ENCODE measurements at places on chromosomes 1 and 21.

DNA sequence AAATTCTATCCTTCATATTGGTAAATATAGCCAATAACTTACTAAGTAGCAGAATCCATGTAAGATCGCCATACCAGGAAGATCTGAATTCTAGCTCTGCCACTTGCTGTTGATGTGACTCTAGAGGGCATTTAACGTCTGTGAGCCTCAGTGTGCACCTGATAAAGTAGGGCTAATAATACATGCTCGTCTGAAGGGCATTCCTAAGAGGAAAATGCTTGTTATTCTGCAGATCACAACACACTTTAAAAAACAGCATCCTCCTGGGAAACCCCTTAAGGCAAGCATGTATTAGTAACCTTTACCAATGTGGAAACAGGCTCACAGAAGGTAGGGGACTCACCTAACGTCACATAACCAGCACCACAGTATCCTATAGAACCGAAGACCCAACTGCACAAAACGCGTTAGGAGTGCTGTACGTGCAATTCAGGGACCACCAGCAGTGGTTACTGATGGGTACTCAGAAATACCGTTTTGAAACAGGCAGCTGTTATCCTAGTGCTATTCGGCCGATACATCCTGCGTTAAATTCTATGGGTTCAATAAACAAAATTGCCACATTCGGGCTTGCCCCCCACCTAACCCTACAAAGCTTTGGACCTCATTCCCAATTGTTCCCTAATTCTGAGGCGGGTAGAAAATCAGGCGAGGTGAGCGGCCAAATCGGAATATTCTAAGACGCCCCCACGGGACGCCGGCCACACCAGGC, 758 bp downstream of the DEPDC1 start:
- DNase-seq: no peak

DNA sequence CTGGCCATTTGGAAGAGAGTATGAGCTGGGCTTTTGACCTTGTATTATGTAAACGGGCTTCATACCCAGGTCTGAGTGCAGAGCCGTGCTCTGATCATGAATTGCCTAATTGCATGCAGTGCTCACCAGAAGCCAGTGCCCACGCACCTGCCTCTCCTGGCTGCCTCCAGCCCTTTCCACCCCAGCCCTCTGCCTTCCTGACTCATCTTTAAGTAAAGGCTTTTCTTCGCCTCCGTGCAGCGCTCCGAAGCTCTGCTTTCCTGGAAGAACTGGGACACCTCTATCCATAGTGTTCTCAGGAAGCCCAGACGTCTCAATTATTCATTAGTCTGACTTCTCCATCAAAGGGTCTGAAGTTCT, 413.7 kb downstream of the PTPRU start:
- DNase-seq: no peak

- DNase-seq: no peak
These were observed 1.7 kb downstream of the BTG2 start for GRCh38 chr1:203306965-203307541.

DNA sequence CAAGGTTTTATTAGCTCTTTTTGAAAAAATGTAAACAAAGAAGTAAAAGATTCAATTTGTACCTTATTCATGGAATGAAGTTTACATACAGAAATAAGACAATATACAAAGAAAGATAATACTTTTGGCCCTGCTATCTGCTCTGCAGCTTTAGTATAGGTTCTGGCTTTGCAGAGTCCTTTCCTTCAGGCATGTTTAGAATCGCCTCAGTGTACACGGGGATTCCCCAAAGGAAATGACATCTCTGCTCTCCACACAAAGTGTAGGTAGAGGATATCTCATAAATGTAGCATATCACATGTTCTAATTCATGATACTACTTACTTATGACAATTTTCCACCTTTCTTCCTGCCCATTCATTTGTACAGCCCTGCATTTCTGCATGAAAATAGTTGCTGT, 222.6 kb upstream of the DPYD start:
- no peak for DNase-seq

- no peak for DNase-seq
These were observed 829 bp downstream of the KCNE1 start for GRCh38 chr21:34511181-34511580.

GRCh38 chr1:115158181-115158580, 68.9 kb upstream of the TSPAN2 start:
- no peak for DNase-seq

DNA sequence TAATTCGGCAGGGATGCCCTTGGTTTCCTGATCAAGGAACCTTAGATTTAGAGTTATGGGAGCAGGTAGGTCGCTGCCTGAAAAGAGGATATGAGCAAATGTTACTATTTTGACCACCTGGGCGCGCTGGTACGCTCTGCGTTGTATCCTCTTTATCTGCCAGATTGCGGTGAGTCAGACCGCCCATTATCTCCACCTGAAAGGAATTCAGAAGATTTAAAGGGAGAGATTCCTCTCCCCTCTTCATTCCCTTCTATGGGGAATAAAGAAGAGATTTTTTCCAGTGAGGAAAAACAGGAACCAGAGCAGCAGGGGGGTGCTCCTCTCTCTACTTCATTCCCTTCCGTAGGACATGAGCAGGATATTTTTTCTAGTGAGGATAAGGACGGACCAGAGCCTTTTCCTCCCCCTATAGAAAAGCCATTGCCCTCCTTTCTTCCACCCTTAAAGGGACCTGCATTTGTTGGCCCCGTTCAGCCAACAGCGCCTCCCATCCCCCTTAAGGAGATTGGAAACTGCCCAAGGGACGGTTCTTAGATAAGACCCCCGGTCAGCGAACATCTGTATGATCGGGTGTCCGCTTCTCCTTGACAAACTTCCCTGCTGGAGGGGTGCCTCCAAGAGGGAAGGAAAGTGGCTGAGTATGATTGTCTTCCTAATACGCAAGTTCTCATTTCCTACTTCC, 34.1 kb downstream of the CLCA1 start:
- DNase-seq: no peak

DNA sequence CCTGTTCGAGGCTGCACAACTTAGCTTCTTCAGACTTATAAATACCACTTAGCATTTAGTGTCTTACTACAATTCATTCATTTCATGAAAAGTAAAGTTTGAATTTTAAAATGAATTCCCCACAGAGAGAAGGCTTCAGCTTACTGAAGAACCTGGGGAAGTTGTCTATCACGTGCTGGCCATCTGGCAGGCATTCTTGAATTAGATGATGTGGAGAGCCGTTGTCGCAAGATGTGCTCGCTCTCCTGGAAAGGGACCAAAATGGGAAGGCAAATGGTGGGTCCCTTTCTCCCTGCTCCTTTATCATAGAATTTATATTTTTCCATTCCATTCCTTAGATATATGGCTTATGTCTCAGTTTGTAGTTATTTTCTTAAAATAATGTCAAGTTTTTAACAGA, 90.5 kb downstream of the CD247 start:
- DNase-seq: no peak

DNA sequence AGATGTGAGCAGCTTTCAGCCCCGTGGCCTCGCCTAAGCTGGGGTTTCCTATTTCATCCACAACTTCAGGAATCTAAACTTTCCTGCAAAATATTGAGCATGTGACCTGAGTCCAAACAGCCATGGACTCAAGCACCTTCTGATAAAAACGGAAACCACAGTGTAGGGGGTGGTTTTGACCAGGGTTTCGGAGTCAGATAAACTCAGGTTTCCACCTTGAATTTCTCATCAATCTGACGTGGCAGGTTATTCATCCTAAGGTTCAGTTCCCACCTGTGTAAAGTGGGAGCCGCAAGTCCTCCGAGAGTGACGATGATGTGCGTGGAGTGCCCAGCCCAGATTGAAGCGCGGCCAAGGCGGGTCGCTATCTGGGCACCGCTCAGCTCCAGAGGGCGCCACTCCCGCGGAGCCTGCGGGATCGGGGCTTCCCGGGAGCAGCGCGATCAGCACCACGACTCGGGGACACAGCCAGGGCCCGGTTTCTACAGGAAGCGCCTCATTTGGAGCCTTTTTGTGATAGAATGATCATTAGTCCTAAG, 871 bp upstream of the ETS2 start:
- DNase-seq: peak; percentile 92

DNA sequence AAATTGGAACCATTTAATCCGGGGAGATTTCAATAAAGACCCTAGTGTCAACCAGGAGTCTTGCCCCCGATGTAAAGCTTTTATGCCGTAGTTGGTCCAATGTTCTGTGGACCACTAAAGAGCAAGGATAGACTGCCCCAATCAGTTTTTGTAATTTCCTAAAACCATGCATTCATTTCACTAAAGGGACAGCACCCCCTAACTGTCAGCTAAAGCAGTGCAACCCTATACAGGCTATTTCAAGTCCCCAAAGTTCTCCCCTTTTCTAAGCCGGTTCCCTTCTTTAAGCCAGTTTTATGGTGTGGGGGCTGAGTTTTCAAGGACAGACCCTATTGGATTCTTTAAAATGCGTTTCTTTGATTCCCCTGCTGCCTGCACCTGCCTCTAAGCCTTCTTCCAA, 12.7 kb upstream of the PDPN start:
- DNase-seq: no peak

GRCh38 chr1:231190456-231190855, 28.6 kb downstream of the TRIM67 start:
- DNase-seq: peak; percentile 61

- no peak for DNase-seq
These were observed 18.0 kb upstream of the PTAFR start for GRCh38 chr1:28194326-28195035.

GRCh38 chr21:16913010-16913409, 599.8 kb upstream of the CXADR start:
- DNase-seq: no peak

DNA sequence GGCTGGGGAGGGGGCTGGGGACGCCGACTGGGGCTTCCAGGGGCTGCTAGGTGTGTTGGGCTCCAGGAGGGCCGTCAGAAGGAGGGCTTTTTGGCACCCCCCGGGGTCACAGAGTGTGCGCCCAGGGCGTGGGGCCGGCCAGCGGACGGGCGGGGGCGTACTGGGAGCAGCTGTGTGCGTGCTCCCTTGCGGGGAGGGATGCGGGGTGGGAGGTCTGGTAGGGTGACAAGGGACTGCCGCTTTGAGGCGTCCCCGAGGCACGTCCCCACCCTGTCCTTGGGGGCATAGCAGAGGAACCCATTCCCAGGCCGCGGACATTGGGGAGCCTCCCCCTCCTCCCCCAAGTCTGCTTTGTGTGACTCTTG, 1.1 kb downstream of the FOXO6 start:
- DNase-seq: no peak

- no peak for DNase-seq
These were observed 19.4 kb downstream of the LPGAT1 start for GRCh38 chr1:211811126-211811525.

DNA sequence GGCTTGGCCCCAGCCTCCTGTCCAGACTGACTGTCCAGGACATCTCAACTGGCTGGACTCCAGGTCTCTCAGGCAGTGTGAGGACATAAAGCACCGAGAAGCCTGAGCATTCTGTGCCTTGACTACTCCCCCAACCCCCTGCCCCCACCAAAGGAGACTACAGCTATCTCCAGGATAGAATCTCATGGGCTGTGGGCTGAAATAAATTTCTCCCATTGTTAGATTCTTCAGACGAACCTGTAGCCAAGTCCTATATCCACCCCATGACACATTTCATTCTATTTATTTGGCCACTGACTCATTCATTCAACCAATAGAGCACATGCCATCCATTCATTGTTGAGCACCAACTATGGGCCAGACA, 11.4 kb downstream of the VWA5B1 start:
- no peak for DNase-seq

DNA sequence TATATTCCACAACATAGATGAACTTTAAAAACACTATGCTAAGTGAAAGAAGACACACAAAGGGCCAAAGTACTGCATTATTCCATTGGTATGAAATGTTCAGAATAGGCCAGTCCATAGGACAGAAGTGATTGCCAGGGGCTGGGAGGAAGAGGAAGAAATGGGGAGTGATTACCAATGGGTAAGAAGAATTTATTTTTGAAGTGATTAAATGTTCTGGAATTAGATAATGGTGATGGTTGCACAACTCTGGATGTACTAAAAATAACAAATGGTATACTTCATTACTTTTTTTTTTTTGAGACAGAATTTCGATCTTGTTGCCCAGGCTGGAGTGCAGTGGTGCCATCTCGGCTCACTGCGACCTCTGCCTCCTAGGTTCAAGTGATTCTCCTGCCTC, 61.7 kb downstream of the CHD5 start:
- no peak for DNase-seq

- no peak for DNase-seq
These were observed 3.5 kb downstream of the CD244 start for GRCh38 chr1:160859166-160859565.

DNA sequence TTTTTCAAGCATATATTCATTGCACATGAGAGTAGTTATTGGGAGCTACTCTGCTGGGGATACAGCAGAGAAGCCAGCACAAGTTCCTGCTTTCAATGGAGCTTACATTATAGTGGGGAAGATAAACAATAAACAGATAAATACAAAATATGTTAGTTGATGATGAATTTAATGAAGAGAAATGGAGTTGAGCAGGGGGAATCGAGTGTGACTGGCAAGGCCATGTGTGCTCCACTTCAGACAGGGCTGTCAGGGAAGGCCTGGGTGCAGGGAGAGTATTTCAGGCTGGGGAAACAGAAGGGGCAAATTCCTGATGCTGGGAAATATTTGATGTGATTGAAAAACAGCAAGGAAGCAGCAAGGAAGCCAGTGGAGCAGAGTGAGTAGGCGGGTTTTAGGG, 21.2 kb upstream of the BRDT start:
- DNase-seq: no peak

GRCh38 chr1:52756020-52756419, 29.8 kb downstream of the ZYG11B start:
- DNase-seq: no peak

- no peak for DNase-seq
These were observed 272.3 kb upstream of the ST6GALNAC5 start for GRCh38 chr1:76595024-76595423.

- DNase-seq: no peak
These were observed 49.2 kb upstream of the GJA8 start for GRCh38 chr1:147853391-147853790.

GRCh38 chr1:62336995-62337705, 17.9 kb upstream of the KANK4 start:
- no peak for DNase-seq

DNA sequence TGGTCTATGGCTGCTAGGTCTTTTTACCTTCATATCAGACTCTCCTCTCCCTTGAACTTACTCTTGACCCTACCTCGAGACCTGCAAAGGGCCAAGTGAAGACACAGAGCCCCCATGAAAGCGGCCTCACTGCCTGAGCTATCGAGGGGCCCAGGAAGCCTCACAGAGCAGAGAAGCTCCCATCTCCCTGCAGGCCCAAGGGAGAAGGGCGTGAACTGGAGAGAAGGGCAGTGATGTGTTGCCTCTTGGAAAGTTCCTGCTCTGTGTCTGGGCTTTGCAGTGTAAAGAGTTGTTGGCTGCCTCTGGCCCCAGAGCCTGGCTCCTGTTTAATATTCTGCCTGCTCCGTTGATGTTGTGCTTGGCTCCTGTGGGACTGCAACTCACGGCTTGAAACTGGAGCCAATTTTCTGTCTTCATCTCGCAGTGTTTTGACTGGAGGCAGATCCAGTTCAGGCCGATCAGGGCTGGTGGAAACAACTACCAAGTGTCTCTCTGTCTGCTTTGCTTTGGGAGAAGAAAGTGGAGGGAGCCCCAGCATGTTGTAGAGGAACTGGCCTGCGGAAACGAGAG, 4.3 kb downstream of the SERTAD4 start:
- DNase-seq: no peak

- no peak for DNase-seq
These were observed 300.4 kb downstream of the PLA2G4A start for GRCh38 chr1:187129132-187129531.

All from cardiac septum (tissue), 1 donor.